ENCODE measurements at places on chromosomes 3 and 15. TPM values are rescaled to one million over a fixed set of nuclear protein-coding genes. Genes with fewer than 3 reads are reported as not detected.

Gene ZPLD1
- total RNA-seq = not detected

Gene OR5K2
- not detected for total RNA-seq

Gene GTF2E1
- total RNA-seq = 10.3 TPM

Gene CFAP92
- 13.4 TPM for total RNA-seq

Gene TIGIT
- 1.1 TPM for total RNA-seq

Gene WDR93
- total RNA-seq = not detected

- no peak for DNase-seq
Observed at GRCh38 chr3:43997316-43997715, 244.4 kb upstream of the TOPAZ1 start.

- peak; percentile 60 for DNase-seq
Observed at GRCh38 chr15:64443747-64444621, 16.4 kb upstream of the ZNF609 start.

GRCh38 chr3:114799816-114800215 lies 347.3 kb downstream of the ZBTB20 start:
- no peak for DNase-seq

- DNase-seq = peak; percentile 77
Observed at GRCh38 chr15:69576948-69577351, 124.3 kb downstream of the RPLP1 start.

DNA sequence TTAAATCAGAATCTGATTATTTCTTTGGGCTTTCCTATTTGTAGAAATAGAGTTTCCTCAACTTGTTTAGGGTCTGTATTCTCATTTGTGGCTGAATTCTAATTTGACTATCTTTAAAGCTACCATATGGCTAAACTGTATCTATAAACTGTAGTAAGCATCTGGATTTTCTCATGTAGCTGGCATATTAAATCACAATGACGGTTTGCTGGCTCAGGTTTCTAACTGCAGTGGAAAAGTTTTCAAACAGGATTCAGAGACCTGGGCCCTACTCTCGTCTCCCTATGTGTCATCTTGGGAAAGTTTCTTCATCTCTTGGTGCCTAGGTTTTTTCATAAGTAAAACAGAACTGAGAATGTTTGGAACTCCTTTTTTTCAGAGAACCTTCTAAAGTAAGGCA lies 68.3 kb downstream of the GALK2 start:
- peak; percentile 80 for DNase-seq

DNA sequence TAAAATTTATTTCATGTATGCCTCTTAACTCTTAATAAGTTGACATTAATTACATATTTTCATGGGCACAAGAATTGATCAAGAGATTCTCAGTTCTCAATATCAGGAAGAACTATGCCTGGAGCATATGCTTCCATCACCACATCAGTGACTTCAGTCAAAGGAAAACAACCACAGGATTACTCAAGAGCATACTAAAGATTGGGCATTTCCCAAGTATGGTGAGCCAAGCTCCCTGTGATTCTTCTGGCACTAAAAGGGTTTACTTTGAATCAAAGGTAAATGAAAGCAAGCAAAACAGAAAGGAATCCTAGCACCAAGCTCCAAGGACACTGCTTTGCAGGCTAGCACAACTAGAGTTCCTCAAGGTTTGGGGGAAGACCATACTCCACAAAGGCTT lies 44.6 kb downstream of the FMN1 start:
- no peak for DNase-seq

DNA sequence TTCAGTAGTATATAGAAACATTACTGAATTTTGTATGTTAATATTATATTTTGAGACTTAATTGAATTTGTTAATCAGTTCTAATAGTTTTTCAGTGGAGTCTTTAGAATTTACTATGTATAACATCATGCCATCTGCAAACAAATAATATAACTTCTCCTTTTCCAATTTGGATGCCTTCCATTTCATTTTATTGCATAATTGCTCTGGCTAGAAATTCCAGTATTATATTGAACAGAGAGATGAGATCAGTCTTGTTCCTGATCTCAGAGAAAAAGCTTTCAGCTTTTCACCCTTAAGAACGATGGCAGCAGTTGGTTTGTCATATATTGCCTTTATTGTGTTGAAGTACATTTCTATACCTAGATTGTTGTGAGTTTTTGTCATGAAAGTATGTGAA lies 40.4 kb downstream of the OR4F15 start:
- DNase-seq = no peak

DNA sequence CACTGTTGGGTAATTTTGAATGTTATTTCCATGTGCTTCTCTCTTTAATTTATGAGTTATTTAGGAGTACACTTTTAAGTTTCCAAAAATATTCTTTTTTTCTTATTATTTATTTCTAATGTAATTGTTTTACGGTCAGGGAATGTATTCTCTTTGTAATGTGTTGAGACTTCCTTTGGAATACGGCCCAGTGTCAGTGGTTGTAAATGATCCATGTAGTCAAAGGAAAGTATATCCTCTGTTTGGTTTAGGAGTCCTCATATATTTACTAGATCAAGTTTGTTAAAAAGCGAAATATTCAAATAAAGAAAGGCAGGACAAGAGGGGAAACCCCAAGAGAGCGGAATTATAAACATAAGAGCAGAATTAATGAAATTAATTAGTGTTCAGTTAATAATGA lies 49.0 kb upstream of the ADGRG7 start:
- no peak for DNase-seq

GRCh38 chr15:73978896-73979295 lies 13.2 kb downstream of the STOML1 start:
- DNase-seq = no peak

GRCh38 chr3:125359700-125360099 lies 15.4 kb downstream of the ZNF148 start:
- DNase-seq = no peak

- peak; percentile 38 for DNase-seq
Observed at GRCh38 chr3:49899815-49900214, 3.9 kb downstream of the MST1R start.

GRCh38 chr3:66403323-66403990 lies 97.4 kb downstream of the LRIG1 start:
- no peak for DNase-seq

DNA sequence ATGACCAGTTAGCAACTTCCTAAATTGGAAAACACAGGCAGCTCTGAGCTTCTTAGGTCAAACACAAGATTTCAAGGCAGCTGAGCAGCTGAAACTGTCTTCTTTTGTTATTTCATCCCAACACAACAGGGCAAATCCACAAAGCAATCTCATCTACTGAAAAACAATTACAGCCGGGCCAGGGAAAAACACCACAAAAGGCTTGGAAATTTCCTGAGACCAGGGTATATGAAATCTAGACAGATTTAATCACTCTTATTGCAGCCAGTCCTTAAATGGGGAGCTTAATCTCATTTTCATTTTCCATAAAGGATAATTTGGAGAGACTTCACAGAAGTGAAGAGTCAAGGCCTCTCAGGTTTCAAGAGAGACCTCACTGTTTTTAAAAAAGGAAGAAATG lies 181.8 kb downstream of the SSR3 start:
- DNase-seq = no peak

DNA sequence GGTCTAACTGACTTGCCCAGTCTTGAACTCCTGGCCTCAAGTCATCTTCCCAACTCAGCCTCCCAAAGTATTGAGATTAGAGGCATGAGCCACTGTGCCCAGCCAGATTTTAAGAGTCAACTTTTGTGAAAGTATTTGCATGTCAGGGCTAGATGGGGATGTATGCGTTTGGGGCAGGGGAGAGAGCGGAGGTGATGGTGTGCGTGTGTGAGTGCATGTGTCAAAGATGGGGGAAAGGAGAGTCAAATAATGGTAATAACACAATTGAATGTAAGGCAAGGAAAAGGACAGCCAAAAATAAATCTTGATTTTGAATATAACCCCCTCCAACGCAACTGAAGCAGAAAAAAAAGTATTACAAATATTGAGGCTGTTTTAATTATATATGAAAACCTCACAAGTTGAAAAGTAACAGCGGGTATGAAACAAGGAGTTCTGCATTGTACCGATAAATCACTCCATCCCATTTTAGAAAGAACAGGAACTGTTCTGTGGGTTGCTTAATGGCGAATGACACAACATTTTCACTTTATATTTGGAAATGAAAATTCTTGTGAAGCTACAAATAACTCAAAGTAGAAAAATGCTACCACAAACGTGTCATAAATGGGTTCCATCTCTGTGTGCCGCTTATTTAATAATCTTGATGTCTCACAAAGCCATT lies 29.9 kb upstream of the LDHAL6B start:
- no peak for DNase-seq

- DNase-seq = no peak
Observed at GRCh38 chr3:185371306-185372074, 8.6 kb downstream of the MAP3K13 start.

DNA sequence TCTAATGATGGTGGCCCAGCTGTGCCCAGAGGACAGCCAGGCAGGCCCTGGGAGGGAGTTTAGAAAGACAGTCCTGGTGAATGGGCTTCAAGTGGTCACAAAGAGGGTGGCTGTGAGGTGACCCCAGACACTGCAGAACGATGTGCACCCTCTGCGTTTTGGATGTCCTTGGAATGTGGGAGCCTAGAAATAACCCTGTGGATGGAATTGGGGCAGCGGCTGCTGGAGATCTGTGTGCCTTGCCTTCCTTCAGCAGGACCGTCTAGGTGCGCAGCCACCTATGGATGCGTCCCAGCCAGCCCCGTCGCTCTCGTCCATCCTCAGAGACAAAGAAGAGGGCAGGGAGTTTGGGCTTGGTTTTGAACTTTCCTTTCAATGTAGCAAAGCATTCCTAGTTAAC lies 46.5 kb downstream of the KLHL25 start:
- DNase-seq = no peak

GRCh38 chr3:65539616-65540015 lies 499.1 kb downstream of the MAGI1 start:
- DNase-seq = no peak

DNA sequence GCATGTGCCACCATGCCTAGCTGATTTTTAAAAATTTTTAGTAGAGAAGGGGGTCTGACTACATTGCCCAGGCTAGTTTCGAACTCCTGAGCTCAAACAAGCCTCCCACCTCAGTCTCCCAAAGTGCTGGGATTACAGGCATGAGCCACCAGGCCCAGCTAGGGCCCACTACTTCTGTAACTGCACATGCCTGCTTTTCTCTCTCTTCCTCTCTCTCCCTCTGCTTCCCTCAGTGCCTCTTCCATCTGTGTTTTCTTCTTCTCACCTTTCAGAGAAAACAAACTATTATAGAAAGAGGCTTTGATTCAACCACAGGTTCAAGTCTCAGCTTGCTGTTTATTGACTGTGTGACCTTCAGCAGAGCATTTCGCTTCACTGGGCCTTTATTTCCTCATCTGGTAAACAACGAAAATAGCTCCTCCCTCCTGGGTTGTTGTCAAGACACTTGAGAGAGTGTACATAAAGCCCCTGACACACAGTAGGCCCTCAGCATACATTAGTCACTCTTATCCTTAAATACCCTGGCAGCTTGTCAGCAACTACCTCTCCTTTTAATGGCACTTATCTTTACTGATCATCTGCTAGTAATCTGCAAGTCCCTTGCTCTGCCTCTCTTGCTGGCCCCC lies 10.2 kb downstream of the TADA3 start:
- DNase-seq = no peak

- peak; percentile 75 for DNase-seq
Observed at GRCh38 chr15:88627463-88627862, 6.3 kb downstream of the AEN start.
